IMR-90 (cell line): ENCODE measurements at places on chromosomes 16 and 17. TPM values are rescaled to one million over a fixed set of nuclear protein-coding genes. Genes with fewer than 3 reads are reported as not detected.

DNA sequence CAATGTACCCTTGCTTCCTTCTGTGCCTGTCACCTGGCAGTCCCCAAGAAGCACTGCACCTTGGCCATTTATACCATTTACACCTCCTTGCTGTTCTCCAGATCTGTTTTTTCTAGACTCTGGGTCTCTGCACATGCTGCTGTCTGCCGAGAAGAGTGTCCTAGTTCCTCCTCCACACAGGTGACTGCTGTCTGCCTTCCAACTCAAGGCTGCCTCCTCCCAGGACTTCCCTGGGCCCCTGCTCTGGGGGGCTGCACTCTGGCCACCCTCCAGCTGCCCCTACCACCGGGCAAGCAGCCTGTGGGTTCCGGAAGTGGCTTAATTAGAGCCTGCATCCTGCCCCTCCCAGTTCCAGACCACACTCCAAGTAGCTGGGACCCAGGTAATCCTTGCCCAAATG is 5.7 kb upstream of the LIMD2 start:
- no peak for DNase-seq

GRCh38 chr16:79469999-79470398 is 130.5 kb downstream of the MAF start:
- no peak for DNase-seq

GRCh38 chr17:43917016-43917347 is 9.6 kb upstream of the MPP2 start:
- DNase-seq: no peak

- no peak for DNase-seq
These were observed 1.1 kb downstream of the ABCA10 start for GRCh38 chr17:69227541-69227940.

DNA sequence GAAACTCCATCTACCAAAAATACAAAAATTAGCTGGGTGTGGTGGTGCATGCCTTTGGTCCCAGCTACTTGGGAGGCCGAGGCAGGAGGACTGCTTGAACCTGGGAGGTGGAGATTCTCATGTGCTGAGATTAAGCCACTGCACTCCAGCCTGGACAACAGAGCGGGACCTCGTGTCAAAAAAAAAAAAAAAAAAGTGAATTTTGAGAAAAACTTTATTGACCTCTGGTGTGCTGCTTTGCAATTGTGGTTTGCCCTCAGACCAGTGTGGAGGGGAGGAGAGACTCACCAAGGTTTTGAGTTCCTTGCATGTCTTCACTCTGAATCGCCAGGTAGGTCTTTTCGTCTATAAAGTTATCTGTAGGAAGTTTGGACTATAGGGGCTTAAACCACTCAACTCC is 145.2 kb downstream of the CPPED1 start:
- no peak for DNase-seq

GRCh38 chr17:61646482-61646881 is 55.5 kb upstream of the NACA2 start:
- no peak for DNase-seq

GRCh38 chr16:11105038-11105903 is 150.7 kb downstream of the SOCS1 start:
- peak; percentile 98 for DNase-seq

DNA sequence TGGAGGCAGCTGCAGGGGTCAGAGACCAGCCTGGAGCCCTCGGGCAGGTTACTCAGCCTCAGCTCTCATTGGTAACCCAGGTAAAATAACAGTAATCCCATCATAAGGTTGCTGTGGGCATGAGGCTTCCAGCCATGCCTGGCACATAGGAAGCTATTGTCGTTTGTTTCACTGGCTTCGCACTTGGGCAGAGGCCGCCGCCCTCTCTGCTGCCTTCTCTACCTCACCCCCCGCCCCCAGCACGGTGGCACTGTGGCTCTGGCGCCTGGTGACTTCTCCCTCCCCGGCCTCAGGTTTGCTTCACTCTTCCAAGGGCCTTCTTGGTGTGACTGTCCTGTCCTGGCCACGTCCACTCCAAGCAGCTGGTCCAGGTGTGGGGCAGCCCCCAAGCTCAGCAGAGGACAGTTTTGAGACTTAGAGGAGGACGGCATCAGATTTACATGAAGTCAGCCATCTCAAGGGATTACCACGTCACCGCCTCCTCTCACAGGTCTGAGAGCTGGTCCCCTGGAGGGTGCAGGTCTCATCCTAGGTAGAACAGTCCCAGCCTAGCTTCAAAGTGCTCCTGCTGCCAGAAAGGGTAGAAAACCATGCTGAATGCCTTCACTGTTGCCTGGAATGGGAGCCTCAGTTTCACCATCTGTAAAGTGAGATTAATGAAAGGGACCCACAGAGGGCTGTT is 34.8 kb downstream of the SREBF1 start:
- no peak for DNase-seq

GRCh38 chr17:39123627-39124026 is 27.8 kb downstream of the PLXDC1 start:
- no peak for DNase-seq

DNA sequence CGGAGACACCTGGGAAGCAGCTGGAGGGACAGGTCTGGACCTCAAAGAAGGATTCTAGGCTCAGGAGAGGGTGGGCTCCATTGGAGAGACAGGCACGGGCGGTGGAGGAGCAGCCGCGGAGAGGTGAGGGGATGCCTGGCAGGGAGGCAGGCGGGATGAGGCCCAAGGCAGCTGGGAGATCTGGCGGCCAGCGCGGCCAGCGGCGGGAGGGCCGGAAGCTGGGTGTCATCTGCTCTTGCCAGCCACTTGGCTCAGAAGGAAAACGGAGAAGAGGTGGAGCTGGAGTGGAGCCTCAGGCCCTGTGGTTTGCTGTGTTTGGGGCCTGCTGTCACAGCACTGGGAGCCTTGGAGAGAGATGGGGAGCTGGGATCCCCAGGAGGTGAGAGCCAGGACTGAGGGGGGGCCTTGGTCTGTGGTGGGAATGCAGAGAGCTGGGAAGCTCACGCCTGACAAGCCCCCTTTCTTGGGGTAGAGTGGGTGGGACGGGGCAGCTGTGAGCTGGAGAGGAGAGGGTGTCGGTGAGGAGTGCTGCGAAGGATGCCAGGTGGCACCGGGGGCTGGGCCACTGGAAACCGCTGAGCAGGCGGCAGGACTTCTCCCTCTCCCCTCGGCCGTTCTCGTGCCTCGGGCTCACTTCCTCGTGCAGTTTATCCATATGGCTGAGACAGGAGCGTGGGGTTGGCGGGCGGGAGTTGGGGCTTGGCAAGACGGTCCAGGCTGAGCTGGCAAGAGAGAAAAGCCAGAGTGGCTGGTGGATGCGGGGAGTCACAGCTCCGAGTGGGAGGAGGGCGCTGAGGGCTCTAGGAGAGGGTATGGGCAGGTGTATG is 8.0 kb downstream of the TBC1D24 start:
- DNase-seq: peak; percentile 71

DNA sequence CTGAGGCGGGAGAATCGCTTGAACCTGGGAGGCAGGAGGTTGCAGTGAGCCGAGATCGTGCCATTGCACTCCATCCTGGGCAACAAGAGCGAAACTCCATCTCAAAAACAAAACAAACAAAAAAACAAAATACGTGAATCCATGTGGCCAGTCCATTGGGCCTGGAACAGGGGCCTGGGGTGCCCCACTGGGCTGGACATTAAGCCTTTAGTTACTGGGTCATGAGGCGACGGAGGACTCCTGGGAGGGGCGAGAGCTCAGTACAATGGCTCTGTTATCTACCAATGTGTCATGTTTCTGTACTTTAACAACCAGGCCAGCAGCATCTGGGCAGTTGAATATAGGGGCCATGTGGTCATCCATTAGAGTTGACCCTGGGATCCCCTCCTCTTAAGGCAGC is 18.9 kb upstream of the CLEC18A start:
- DNase-seq: no peak

DNA sequence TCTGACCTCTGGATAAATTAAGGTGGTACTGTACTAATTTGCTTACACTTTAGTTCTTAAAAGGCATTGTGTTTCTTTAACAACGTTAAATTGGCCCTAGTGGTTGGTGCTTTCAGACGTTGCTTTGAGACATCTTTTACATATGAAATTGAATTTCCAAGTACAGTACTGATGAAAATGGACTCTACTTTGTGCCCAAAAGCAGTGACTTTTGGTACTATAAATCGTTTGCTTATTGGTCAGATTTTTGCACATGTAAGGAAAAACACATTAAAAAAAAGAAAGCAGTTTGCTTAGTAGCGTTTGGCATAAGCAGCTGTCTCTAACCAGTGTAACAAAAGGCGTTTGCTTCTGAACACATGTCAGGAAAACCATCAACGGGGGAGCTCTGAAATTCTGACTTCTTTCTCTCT is 139.6 kb downstream of the CDK5R1 start:
- no peak for DNase-seq

DNA sequence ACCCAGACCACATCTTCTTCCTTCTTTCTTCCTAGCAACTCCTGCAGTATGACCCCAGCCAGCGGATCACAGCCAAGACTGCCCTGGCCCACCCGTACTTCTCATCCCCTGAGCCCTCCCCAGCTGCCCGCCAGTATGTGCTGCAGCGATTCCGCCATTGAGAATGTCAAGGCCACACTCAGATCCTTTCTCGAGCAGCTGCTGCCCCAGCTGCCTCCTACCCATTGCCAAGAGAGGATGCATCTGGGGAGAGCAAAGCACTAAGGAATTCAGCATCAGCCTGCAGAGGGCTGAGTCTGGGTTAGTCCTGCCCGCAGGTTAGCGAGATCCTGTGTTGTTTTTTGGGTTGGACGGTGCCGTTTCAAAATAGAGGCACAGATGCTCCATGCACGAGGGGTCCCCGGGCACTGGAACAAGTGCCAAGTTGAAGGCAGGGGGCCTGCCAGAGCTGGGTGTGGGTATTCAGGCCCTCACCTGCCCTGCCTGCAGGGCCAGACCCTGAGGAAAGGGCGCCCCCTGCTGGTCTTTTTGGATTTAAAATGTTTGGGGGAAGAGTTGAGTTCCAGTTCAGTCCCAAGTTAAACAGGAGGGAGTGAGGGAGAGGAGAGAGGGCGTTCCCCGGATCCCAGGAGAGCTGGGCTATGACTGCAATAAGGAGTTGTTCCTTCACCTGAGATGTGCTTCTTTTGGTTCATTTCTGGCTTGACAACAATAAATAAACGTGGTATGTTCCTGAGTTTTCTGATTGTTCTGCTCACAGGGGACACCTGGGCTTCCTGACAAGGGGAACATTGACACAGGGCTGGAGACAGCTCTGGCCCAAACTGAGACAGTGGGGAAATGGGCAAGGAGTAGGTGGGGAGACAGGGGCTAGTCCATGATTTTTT is 4.9 kb downstream of the CDK3 start:
- DNase-seq: peak; percentile 63

DNA sequence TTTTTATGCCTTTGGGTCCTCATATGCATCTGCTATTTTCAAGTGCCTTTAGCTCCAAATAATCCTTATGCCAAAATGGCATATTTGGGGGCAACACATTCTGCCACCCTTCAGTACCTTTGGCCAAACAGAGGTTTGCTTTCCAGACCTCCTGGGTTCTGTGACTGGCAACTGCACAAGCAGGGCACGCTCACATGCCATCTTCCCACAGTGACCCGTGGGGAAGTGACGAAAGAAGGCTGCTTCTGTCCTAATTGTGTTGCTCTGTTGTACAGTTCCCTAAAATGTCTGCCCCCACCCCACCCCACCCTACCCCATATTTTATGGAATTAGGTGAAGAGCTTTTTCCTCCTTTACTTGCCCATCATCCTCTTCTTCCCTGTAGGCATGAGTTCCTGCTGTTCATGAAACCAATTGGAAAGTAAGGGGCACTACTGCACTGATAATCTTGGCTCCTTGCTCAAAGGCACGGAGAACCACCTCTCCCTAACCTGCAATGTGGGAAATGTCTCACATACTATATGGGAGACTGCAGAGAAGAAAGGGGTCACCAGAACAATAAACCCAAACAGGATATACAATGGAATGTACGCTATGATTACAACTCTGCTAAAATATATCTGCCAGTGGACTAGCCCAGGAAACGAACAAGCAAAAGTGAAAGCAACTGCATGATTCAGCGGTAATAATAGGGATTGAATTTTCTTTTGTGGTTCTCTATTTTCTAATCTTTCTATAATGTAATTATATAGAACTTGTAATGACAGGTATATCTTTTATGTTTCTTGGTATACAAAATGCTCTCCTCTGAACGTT is 3.3 kb upstream of the SLFN12L start:
- peak; percentile 51 for DNase-seq

DNA sequence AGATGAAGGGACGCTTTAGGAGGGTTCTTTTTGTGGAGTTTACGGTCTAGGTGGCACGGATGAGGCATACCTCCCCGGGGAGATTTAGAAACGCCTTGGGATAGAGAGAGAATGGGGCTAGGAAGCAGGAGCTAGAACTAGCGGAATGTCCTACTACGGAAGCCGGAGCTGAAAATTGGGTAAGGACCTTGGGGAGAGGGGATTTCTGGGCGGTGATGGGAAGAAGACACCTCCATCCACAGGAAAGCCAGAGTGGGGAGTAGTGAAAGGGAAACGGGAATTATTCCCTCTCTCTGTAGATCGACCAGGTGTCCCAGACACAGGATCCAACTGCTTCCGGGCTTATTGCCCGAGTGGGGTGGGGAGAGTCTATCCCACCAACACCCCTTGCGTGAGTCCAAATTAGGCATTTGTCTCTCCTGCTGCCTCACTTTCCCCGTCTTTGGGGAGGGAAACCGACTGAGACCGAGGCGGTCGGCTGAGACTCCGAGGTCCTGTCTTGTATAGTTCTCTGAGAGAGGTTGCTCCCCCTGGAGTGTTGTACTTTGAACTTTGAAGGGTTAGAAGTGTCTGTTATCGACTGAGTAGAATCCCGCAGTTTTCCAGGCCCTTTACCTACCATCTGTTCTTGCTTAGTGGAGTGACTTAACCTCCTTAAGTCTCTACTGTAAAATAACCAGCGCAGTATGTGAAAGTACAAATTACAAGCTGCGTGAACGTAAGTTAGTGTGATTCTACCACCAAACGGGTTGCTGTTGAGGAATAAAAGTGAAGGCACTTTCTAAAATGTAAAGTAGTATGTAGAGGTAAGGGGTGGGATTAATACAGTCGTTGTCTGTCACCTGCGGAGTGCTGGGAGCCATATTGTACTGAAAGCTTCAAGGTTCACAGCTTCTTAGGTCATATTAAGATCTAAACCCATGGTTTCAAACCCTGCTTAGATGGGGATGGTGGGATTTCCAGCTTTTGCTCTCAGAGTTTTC is 1.0 kb downstream of the RSPRY1 start:
- no peak for DNase-seq

DNA sequence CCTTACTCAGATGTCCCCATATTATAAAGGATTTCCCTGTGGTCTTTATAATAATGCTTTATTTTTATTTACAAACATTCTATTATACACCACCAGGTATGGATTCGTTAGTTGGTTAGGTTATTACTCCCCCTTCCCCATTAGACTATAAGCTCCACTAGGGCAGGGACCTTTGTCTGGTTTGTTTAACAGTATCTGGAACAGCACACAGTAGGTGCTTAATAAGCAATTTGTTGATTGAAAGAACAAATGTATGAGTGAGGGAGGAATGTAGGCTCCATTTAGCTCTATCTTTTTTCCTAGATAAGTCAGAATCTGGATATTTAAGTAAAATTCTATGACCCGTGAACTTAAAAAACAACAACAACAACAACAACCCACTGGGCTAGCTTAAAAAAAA is 2.3 kb upstream of the PRKCB start:
- DNase-seq: no peak

OTOA gene
- not detected in 2 replicates for total RNA-seq

AXIN1 gene
- total RNA-seq: 10.9 and 11.9 TPM in 2 replicates

NHERF2 gene
- total RNA-seq: 18.6 and 20.8 TPM in 2 replicates

CACNG4 gene
- total RNA-seq: under 0.01 TPM in 2 replicates

C16orf92 gene
- not detected in 2 replicates for total RNA-seq

NTHL1 gene
- 22.8 and 28.1 TPM in 2 replicates for total RNA-seq
